ENCODE measurements at places on chromosomes 13 and 19. TPM values are rescaled to one million over a fixed set of nuclear protein-coding genes. Genes with fewer than 3 reads are reported as not detected.

ZFP28 gene
- total RNA-seq, result 8.0 TPM

TMEM38A gene
- total RNA-seq, result 3.4 TPM

GRCh38 chr13:42102961-42103865 lies 54.8 kb downstream of the DGKH start:
- no peaks in the 10 kb centered on the region for H3K27me3 ChIP-seq
- H3K27ac ChIP-seq, result no peak overlapping the region
- peaks cover 23% of the 10 kb centered on the region for H3K4me1 ChIP-seq
- no peak overlapping the region for H3K4me3 ChIP-seq

DNA sequence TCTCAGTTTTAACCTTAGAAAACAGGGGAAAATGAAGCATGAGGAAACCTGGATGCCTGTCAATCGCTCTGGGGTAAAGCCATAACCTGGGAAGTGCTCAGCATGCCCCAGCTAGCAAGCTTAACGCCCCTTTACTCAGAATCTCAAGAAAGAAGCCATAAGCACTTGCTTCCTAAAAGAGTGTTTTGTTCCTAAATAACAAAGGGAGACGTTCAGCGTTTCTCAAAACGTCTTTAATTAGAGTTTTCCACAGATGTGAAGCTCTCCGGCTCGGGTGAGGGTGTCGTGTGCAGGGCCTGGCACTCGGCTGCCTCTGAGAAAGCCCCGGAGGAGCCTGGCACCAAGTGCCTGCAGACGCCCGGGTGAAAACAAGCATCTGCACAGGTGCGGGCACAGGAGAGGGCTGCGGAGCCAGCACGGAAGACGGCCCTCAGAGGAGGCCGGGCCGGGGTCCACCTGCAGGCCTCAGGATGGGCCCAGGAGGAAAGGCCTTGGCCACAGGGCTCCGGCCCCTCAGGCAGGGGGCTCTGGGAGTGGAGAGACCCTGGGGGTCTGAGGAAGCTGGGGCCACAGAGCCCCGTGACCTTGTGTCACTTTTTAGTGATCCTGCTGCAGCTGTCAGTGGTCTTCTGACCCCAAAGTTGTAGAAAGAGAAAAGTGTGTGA lies 6.2 kb downstream of the GAS6 start:
- H3K27me3 ChIP-seq, result peaks cover 28% of the 10 kb centered on the region
- peaks cover 64% of the 10 kb centered on the region for H3K4me1 ChIP-seq
- H3K36me3 ChIP-seq, result peaks cover 3% of the 10 kb centered on the region
- H3K4me3 ChIP-seq, result no peak overlapping the region

DNA sequence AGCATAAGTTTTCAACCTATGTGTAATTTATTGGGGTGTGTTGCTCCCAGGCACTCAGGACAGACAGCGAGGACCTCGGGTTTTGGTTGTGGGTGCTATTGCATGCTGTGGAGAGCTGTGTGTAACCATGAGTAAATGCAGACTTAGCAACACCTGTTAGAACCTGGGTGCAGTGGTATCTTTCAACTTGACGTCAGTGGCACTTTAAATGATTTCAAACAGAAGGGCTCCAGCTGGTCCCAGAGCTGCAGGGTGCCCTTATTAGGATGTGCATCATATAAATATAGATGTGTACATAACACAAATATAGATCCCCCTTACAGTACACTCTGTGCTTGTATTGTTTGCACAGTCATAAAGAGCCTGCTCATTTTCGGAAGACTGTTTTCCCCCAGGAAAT lies 228.3 kb upstream of the IRS2 start:
- H3K4me1 ChIP-seq, result no peaks in the 10 kb centered on the region
- DNase-seq, result no peak
- no peaks in the 10 kb centered on the region for H3K36me3 ChIP-seq
- H3K4me3 ChIP-seq, result no peak overlapping the region
- H3K27me3 ChIP-seq, result peaks cover 2% of the 10 kb centered on the region

DNA sequence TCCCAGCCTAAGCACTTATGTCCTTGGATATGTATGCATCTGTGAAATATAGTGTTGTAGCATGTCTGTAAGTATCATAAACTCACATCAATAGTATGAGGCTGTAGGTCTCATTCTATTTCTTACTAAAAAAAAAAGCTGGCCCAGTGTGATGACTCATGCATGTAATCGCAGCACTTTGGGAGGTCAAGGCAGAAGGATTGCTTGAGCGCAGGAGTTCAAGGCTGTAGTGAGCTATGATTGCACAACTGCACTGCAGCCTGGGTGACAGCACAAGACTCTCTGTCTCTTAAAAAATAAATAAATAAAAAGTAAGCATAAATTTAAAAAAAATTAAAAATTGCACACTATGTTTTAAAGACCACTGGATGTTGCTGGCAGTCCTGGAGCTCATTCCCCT lies 79.1 kb upstream of the SPATA13 start:
- no peak for DNase-seq
- no peak overlapping the region for H3K4me3 ChIP-seq
- H3K27me3 ChIP-seq, result no peaks in the 10 kb centered on the region
- no peaks in the 10 kb centered on the region for H3K36me3 ChIP-seq

All from neural crest cell (in vitro differentiated cells).